ENCODE measurements at places on chromosomes 16 and 17.
A peak's percentile ranks its signal among the peaks of the same experiment; 100 is the strongest.

DNA sequence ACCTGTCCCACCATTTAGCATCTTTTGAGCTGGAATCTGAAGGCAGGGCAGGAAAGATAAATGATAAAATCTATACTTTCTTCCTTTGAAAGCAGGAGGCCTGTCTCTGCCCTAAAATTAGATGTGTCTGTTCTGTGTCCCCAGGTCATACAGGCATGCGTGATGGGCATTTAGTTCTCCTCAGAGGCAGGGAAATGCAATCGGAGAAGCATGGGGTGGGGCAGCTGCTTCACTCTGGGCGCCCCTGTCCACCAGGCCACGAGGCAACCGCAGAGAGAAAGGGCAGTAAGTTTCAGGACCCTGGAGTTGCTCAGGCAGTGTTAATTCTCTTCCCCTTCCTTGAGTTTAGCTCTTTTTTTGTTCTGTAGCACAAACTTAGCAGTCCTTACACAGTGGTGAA is 25.1 kb downstream of the CLUAP1 start:
- no peak for DNase-seq

GRCh38 chr17:39026980-39027451 is 59.8 kb upstream of the FBXO47 start:
- no peak for DNase-seq

DNA sequence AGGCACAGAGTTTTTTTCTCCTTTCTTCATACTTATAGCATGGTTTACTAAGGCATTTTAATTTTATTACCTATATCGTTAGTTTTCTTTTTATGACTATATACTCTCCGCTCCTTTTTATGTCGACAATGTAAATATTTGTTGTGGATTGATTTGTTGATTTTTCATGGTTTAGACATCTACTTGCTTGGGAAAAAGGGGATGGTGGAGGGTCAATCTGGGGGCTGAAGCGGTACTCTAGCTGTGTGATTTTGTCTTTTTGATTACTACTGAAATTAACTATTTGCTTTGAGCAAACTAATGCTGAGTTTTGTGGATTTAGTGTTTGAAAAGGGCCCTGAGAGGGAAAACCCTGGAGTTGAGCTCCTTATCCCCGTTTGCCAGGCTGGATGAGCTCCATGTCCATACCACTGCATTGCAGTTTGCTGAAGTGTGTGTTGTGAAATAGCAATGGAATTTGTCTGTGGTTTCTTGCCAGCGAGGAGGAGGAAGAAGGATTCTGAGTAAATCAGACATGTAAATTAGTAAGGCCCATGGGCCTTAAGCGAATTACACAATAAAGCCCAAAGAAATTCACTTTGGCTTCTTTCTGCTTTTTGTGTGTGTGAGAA is 72.0 kb downstream of the FTO start:
- peak; percentile 2 for DNase-seq

DNA sequence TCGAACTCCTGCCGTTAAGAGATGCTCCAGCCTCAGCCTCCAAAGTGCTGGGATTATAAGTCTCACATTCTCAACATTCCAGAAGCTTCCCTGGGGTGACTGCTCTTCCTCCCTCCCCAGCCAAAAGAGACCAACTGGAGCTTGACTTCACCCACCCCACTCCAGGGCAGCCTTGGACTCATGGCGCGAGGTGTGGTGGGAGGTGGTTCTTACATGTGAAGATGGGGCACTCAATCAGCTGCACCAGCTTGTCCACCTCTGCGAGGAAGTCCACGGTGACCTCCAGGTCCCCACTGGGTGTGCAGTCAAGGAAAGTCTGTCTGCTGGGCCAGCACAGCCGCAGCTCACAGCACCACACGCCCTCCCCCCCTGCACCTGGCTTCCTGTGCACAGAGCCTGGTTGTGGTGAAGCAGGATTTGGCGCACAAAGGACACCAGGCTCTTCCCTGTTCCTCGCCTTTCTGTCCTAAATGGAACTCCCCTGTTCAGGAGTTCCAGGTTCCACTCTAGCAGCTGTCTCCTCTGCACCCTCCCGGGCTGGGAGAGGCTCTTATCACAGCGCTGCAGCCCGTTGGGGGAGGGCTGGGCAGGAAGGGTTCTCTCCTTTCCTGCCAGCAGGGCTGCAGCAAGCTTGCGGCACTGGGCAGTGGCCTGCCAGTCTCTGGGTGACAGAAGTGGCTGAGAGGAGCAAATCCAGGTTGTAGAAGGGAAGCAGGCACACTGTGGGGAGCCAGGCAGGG is 9.6 kb upstream of the MTSS2 start:
- DNase-seq = no peak

- no peak for DNase-seq
These were observed 189.2 kb downstream of the STX8 start for GRCh38 chr17:9386401-9386800.

DNA sequence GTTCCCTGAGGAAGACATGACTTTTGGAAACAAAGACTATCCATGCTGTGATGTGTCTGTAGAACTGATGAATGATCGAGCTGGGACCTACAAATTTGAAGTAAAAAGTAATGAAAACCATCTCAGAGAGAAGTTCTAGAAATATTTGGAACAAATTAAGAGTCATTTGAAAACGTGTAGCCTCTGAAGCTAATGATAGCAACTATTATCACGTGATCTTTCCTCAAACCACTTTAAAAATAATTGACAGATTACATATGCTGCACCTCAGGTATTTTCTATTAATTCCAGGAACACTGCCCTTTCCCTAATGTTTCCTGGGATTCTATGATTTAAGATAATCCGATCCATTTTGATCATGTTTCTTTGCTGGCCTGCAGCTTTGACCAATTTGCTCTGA is 990.3 kb downstream of the CDH8 start:
- no peak for DNase-seq

DNA sequence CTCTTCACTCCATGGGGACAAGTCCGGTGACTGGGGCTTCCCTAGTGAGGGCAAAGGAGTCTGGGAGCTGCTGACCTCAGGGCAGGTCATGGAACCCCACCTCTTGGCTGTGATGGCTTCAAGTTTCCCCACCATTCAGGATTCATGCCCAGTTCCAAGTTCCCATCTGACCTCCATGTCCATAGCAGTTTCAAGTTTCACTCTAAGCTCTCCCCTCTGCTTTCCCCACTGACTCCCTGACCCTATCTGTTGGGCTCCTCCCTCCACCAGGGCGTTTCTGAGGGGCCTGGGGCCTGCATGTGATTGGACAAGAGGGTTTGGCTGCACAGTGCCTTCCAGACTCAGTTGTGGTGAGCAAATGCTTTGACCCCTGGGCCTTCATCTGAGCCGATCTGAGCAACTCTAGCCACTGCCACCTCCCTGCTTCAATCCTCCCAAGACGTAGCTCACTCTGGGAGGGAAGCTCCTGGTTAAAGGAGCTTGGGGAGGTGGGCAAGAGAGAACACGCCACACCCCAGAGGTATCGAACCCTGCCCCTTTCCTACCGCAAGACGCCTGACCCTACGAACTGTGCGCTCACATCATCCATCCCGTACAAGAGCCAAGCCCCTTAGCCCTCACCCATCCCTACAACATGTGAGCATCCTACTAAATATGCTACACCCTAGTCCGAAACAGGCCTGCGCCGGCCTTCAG is 8.3 kb downstream of the ZNF629 start:
- DNase-seq = no peak

GRCh38 chr16:87436225-87437172 is 44.4 kb downstream of the MAP1LC3B start:
- no peak for DNase-seq

GRCh38 chr17:68389041-68389440 is 68.3 kb downstream of the WIPI1 start:
- DNase-seq = no peak

GRCh38 chr17:5870231-5870953 is 199.8 kb upstream of the WSCD1 start:
- no peak for DNase-seq

DNA sequence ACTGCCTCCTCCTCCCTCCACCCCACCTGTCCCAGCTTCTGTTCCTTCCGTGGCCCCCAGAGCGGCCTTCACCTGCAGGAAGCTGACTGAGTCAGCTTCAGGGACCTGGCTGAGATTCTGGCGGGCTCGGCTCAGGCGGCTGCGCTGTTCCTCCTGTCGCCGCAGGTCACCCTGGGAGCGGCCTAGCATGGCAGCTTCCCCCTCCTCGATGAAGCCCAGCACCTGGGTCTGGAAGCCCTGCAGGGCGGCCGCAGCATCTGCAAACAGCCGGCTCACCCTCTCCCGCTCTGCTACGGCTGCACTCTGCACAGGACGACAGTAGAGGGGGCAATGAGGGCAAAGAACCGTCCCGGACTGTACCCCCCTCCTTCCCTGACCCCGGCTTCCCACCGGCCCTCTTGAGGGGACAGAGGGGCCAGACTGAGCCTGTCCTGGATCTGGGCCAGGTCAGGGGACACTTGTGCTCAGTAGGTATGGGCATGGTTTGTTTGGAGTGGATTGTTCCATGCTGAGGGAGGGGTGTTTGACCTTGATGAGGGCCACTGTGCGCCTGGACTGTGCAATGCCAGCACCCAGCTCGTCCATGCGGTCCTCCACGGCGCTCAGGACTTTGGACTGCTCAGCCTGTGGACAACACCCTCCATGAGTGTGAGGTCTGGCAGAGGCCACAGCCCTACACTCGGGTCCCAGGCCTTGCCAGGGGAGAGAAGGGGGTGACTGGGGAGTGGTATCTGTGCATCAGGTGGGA is 2.0 kb downstream of the TRIM47 start:
- peak; percentile 77 for DNase-seq

DNA sequence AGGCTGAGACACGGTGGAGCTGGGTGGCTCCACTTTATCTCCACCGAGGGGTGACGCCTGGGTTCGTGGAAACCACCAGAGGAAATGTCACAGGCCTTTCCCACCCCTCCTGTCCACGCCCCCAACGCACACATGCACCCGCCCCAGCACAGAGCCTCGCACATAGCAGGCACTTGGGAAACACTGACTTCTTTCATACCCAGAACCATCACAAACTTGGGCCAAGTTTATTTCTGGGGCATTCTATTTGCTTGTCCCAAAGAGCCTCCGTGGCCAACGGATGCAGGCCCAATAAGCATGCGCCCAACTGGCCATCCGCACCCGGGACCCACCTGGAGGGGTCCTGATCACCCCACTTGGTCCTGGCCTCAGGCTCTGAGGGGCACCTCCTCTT is 3.3 kb downstream of the BCAR1 start:
- DNase-seq = no peak

DNA sequence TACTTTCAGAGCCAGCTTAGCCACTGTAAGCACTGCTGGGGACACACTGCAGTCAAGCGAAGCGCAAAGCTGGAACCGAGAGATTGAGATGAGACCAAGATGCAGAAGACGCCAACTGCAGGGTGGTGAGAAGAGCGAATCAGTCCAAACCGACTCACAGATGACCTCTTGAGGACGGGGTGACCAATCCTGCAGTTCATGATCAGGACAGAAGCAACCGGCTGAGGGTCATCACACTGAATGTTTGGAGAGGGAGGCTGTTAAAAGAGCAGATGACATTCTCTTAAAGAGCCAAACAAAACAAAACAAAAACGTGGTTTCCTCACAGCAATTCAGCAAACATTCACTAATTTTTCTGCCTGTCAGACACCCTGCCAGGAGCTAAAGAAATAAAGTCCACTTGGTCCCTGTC is 8.5 kb downstream of the HASPIN start:
- DNase-seq = no peak

GRCh38 chr16:1295465-1295864 is 14.0 kb upstream of the UBE2I start:
- no peak for DNase-seq

DNA sequence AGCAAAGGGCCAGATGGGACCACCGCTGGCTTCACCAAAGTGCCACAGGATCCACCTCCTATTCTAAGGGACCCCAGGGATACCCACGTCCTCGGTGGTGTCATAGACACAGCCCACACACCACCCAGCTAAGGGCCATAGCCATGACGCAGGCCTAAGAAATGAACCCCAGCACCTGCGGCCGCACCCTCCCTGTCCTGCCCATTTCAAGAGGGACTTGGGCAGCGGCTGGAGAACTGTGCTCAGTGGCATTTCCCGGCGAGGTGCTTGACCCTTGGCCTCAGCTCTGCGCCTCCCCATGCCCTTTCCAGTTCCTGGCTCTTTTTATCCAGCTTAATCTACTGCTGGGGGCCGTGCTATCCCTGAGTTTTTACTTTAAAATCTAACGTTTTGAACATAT is 27.3 kb downstream of the ZNF778 start:
- no peak for DNase-seq

GRCh38 chr17:76742958-76743357 is 5.0 kb downstream of the MFSD11 start:
- no peak for DNase-seq

DNA sequence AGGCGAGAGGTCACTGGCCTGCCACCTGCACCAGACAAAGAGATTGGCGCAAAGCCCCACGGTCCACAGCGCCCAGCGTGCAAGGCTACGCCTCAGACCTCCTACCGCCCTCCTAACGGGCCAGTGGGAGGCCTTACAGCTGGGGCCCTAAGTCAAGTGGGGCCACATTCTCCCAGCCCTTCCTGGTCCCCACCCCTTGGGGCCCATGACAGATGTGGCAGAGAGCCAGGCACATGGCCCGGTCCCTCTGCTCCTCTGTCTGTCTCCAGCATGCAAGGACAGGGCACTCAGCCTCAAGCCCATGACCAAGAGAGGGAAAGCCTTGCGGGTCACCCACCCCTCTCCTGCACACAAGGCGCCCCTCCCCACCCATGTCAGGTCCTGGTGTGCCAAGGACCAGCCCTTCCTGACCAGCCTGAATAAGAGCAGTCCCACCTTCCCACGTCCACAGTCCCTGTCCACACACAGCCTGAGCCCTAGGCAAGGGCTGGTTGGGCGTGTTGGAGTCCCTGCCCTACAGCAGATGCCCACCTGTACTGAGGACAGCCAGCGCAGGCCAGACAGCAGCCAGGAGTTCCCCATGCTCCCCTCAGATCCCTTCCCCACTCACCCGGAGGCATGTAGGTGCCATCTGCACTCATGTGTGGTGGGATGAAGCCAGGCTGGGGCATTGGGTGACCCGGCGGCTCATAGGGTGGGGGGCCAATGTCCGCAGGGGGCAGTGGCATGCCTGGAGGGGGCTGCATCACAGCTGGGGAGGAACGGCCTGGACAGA is 25.3 kb downstream of the CDIP1 start:
- DNase-seq = no peak

- DNase-seq = no peak
These were observed 1.1 kb upstream of the SPEM3 start for GRCh38 chr17:7427549-7427948.

DNA sequence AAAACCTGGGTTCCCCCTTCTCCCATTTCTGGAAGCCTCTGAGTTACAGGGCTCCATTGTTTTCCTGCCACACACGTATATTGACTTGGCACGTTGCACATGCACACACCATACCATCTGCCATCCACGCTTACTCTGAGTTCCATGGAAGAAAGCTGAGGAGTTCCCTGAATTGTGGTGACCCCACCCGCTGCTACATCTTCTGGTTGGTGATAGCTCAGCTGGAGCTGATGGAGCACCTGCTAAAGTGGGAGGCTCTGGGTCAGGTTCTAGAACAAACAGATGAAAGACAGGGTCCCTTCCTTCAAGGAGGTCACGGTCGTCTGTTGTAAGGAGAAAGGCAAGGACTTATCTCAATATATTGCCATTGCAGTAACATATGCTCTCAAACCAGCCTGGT is 41.1 kb downstream of the TMEM11 start:
- no peak for DNase-seq

DNA sequence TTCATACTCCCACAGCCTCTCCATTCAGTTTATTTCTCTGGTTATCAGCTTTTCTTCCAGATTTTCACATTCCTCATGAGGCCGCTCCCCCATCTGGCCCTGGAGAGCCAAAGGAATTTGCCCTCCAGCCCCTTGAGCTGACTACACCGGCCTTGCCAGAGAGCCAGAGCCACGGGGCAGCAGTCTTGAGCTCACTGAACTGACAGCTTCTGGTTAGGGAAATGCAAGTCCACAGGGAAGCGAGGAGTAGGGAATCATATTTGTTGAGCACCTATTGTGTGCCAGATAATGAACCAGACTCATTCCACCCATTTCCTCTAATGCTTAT is 102.4 kb downstream of the ABCC12 start:
- DNase-seq = no peak
